NCI-H1694 treated with DMSO at 0.1 percent for 48 hours (cell line): ENCODE measurements at places on chromosomes 3 and 15.

GRCh38 chr3:153315781-153316180 lies 153.8 kb downstream of the RAP2B start:
- DNase-seq = no peak

- DNase-seq = no peak
Observed at GRCh38 chr15:77001351-77001750, 6.4 kb downstream of the PSTPIP1 start.

- no peak for DNase-seq
Observed at GRCh38 chr3:32891365-32891764, 60.1 kb upstream of the CCR4 start.

GRCh38 chr3:8838234-8838633 lies 68.8 kb upstream of the OXTR start:
- no peak for DNase-seq

GRCh38 chr3:116056280-116056679 lies 389.0 kb downstream of the LSAMP start:
- DNase-seq = no peak

DNA sequence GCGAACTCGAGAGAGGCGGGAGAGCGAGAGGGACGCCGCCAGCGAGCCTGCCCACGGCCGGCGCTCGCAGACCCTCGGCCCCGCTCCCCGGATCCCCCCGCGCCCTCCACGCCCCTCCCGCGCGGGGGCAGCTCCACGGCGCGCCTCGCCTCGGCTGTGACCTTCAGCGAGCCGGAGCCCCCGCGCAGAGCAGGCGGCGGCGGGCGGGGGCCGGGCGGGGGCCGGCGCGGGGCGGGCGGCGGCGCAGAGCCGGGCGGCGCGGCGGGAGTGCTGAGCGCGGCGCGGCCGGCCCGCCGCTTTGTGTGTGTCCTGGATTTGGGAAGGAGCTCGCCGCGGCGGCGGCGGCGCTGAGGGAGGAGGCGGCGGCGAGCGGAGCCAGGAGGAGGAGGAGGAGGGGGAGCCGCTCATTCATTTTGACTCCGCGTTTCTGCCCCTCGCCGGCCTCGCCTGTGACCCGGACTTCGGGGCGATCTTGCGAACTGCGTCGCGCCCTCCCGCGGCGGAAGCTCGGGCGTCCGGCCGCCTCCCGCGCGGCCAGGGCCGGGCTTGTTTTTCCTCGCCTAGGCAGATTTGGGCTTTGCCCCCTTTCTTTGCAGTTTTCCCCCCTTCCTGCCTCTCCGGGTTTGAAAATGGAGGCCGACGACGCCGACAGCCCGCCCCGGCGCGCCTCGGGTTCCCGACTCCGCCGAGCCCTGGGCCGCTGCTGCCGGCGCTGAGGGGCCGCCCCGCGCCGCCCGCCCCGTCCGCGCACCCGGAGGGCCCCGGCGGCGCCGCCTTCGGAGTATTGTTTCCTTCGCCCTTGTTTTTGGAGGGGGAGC lies 524 bp downstream of the IGF1R start:
- DNase-seq = no peak

DNA sequence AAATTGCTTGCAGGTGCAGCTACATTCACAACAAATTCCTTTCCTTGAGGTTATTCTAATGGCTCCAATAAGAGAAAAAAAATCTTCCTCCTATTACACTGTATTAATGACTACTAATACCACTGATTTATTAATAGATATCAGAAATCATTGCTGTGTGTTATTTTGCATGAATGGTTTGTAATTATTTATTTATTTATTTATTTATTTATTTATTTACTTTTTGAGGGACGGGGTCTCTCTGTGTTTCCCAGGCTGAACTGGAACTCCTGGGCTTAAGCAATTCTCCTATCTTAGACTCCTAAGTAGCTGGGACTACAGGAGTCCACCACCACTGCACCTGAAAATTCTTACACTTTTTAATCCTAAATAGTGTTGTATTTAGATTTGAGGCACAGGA lies 390.4 kb downstream of the SI start:
- DNase-seq = no peak
